AML-193 (cell line): ENCODE measurements at places on chromosomes 16 and 17.

- no peak for DNase-seq
Measured at GRCh38 chr16:7324321-7324720, 8.3 kb upstream of the RBFOX1 start.

GRCh38 chr17:66720027-66720426, 114.9 kb upstream of the CACNG5 start:
- DNase-seq = no peak

GRCh38 chr17:80695979-80696378, 151.3 kb downstream of the RPTOR start:
- DNase-seq = no peak

DNA sequence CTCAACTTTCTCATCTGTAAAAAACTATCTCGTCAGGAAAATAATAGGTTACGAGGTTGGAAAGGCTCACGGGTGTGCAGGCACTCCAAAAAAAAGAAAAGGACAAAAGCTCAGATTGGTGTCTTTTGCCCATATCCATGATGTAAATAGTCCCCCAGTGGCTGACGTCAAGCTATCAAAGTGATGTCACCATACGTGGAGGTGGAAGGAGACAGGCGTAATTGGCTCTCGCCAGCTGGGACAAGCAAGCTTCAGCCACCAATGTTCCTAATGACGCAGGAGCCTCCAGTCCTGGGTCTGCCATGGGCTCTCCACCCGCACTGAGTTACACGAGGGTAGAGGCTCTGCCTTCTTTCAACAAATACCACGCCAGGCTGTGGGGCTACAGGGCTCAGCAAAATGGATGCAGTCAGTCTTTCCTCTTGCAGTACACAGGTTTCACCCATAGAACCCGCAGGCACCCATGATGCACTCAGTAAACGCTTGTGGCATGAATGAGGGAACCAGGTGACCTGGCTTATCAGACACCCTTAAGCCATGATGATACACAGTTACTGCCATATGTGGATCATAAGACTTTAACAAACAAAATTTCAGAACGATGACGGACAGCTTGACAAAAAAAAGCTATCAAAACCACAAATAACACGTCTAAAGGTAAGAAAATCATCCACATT, 50.5 kb downstream of the COTL1 start:
- DNase-seq = no peak

DNA sequence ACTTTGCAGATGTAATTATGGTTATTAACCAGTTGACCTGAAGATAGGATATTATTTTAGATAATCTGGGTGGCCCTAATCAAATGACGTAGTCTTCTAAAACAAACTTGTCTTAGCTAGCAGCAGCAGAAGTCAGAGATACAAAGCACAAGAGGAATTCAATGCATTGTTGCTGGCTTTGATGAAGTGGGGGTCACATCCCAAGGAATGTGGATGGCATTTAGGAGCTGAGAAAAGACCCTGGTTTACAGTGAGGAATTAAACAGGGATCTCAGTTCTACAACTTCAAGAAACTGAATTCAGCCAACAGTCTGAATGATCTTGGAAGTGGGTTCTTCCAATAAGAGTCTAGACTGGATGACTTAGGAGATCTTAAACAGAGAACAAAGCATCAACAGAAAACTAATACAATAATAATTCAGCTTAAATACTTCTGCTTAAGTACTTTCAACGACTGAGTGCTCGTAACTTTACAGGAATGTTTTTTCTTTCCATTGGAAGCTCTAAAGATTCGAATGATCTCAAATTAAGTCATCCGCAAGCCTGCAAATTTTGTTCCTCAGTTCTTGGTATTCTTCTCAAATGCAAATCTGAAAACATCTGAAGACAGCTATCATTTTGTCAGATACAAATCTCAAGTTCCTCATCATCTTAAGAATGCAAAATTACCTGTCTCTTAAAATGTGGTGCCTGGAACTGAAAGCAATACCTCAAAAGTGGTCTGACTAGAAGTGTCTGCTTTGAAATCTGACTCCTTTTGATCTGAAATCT, 3.3 kb downstream of the C16orf46 start:
- no peak for DNase-seq

DNA sequence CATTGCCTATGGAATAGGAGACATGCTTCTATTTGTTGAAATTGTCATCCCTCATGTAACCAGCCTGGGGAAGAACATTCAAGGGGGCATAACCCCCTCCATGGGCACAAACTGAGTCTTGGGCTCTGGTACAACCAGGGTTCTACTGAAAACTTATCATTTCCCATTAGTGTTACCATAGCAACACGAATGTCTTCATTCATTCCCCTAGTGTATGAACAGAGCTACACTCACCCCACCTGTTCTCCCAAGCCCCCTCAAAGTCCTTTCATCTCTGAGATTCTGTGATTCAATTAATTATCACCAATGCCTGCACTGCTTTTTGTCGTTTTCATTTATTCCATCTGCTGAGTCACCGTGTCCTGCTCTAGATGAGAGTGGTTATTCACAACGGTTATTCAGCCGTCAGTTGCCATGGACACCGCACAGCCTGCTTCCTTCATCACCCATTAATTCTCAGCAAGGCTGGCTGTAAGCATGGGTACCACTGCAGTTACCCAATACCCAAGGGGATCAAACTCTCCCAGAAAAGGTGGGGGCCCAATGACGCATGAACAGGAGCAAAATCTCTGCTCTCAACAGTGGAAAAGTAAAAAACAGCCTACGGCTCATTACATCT, 1.6 kb upstream of the GAST start:
- no peak for DNase-seq

DNA sequence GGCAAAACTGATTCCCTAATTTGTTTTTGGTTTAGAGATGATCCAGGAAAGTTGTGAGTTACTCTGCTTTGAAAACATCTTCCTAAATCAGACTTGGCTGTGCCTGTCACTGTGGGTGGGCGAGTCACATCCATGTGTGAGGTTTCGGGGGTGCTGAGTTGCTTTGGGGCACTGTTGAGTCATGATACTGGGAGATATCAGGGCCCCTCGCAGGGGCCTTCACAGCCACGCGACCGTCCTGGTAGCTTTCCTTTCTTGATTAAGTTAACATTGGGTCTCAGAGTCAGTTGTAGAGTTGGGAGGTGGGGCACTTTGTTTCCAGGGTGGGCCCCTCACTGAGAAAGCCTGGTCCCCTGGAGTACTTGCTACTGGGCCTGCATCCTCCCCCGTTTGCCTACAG, 58.3 kb upstream of the LGALS9 start:
- no peak for DNase-seq

DNA sequence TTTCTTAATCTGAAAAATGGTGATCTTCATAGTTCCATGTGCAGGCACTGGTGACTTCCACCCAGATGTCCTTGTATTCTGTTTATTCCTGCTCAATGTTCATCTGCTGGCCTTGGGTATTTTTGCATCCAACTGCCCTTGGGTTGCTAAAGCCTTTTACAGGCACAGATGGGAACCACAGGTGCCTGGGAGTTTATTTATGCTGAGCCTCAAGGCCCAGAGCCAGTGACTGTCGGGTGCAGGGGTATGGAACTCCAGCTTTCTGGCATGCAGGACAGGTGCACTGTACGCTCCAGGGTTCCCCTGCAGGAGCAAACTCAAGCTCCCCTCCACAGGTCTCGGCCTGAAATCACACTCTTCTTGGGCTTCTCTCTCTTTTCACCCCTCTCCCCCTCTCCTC, 22.3 kb downstream of the DYNLRB2 start:
- no peak for DNase-seq

- DNase-seq = no peak
Measured at GRCh38 chr17:69643686-69644085, 229.2 kb downstream of the MAP2K6 start.
